ENCODE measurements at places on chromosomes 1 and 21.

GRCh38 chr21:42290505-42290904 lies 24.7 kb downstream of the TFF3 start:
- no peak for DNase-seq

GRCh38 chr1:42423681-42424080 lies 32.1 kb downstream of the ZMYND12 start:
- DNase-seq: no peak

GRCh38 chr1:58573705-58574591 lies 3.1 kb downstream of the TACSTD2 start:
- peak; percentile 10 for DNase-seq

DNA sequence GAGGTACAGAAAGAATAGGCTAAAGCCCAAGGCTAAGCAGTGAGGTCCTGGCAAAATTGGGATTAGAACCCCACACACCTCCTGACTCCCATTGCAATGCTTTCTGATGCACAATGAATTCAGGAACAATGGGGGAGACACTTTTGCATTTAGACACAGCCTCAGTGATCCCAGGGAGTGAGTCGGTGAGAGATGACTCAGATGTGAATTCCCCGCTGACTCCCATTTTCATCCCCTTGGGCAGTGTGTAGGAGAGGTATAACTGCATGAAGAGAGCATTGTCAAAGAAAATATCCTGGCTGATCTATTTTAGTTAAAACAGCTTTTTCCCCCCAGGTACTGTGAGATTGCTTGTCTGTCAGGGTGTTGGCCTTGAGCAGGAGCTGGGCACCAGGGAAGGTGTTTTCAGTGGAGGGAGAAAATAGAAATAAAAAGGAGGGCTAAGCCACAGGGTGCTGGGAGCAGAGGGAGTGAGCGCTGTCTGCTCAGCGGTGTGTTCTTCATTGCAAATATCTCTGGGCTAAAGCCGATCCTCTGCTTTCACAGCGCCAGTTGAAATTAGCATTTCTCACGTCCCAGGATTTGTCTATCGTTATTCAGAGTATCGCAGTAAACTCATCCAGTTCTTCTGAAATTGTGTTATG lies 247.7 kb upstream of the PTBP2 start:
- DNase-seq: no peak

GRCh38 chr1:92663775-92664174 lies 121.1 kb downstream of the EVI5 start:
- no peak for DNase-seq

DNA sequence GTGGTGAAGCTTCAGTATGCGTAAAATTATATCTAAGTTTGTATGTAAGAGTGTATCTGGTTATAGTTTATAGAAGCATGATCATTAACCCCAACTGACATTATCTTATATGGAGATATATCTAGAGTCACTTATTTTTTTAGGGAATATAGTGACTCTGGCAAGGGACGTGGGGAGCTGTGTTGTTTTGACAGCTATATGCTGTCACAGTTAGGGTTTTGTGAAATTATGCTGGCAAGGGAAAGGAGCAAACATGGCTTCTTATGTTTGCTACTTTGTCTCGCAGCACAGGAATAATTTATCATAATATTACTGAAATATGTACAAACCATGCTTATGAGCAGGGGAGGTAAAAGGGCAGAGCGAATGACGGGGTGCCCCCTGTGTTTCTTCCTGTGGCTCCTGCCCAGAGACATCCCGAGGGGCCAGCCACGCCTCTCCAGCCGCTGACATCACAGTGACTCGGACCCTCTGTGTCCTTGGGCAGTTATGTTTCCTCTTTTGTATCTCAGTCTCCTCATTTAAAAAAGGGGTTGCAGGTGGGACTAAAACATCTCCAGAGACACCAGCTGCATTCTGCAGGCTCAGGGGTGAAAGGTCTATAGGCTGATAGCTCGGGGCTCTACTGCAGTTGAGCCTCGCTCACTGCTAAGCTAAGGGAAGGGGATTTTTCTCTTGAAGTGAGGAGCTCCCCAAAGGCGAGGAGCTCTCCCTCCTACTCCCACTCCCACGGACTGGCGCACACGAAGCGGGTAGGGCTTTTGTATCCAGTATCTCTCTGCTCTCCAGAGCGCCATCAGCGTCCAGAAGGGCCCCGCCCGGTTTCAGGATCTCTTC lies 14.9 kb downstream of the A3GALT2 start:
- DNase-seq: no peak

DNA sequence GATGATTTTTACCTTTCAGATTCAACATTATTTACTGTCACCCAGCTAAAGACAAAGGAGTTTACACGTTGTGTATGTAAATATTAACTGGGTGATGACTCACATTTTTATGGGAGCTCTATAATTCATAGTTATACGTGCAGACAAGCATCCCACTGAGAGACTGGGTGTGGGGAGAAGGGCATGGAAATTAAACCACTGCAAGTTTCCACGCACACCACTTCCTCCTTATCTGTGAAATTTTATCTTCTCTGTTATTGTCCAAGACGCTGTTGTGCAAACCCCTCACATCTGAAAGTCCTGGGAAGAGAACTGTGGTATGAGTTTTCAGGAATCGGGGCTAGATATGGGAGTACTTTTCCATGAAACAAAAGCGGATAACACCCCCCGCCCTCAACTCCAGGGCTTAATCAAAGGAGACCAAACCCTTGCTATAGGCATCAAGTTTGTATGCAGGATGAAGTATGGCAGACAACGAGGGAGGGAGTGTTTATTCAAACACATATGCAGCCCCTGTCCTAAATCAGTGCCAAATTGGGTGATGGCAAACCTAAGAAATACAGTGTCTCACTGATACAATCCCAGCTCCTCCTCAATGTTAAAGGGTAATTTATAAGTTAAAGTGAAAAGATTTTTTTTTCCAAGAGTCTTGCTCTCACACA lies 23.3 kb upstream of the DPT start:
- DNase-seq: no peak

- no peak for DNase-seq
Observed at GRCh38 chr1:77415579-77415978, 133.8 kb downstream of the AK5 start.

Measured in T follicular helper cell (primary cell).